ENCODE measurements at places on chromosomes 7 and 10.

GRCh38 chr7:130883928-130884327 is 149.9 kb upstream of the KLF14 start:
- no peak for DNase-seq

DNA sequence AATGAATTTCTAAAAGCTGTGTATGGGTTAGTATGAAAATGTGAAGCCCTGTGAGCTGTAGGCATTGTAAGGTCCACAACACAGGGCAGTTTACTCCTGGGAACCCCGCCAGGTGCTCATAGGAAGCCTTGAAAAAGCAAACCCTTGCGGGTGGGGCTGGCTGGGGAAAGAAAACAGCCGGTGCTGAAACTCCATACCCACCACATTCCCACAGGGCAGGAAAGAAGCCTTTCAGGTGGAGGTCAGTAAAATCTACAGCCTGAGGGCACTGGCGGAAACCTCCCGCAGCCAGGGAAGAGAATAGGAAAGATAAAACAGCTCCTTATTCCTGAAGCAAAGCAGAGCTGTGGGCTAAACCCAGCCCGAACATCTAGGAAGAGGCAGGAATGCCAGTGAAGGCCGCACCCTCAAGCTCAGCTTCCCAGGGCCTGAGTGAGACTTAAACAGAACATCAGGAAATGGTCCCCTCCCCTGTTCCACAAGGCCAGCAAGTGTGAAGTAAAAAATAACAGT is 34.7 kb downstream of the PODXL start:
- no peak for DNase-seq

DNA sequence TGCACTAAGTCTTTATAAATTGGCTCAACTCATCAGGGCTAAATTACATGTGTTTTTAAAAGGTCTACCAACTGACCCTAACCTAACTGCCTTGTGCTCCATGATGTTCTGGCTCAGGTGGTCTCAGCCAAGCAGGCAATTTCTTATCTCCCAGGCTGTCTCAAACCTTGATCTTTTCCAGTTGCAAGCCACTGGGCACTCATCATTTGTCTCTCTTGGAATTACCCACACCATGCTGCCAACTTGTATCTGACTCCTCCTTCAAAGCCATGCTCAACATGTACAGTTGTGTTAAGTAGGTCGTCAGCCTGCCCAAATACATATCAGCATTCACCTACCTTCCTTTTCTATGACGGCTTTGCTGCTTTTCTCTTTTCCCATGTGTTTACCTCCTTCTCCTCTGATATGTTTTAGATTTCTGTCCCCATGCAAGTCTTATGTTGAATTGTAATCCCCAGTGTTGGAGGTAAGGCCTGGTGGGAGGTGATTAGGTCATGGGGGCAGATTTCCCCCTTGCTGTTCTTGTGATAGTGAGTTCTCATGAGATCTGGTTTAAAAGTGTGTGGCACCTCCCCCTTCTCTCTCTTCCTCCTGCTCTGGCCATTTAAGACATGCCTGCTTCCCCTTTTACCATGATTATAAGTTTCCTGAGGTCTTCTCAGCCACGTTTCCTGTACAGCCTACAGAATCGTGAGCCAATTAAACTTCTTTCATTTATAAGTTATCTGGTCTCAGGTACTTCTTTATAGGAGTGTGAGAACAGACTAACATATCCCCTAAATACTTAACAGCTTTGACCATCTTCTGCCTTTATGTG is 130.0 kb downstream of the ELAPOR2 start:
- DNase-seq = no peak

GRCh38 chr10:108561649-108562048 is 1361.7 kb downstream of the XPNPEP1 start:
- DNase-seq = no peak

DNA sequence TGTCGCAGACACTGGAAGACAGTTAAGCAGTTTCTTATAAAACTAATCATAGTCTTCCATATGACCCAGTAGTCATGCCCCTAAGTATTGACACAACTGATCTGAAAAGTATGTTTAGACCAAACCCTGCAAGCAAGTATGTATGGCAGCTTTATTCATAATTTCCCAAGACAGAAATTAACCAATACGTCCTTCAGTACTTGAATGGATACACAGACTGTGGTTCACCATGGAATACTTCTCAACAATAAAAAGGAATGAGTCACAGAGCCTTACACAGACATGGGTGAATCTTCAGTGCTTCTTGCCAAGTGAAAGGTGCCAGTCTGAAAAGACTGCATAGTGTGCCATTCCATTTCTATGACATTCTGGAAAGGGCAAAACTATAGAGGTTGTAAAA is 50.2 kb upstream of the AKR1E2 start:
- DNase-seq = no peak

DNA sequence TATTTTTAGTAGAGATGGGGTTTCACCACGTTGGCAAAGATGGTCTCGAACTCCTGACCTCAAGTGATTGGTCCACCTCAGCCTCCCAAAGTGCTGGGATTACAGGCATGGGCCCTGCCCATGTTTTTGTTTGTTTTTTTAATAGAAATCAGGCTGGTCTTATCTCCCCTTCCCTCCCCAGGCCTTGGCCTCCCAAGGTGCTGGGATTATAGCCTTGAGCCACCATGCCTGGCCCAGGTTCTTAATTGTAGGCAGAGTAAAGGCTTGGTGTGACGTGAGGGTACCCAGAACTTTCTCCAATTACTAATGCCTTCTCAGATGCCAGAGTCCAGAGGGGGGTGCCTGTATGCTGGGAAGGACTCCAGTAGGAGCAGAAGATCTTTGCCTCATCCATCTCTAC is 5.2 kb upstream of the MKRN1 start:
- DNase-seq = no peak

DNA sequence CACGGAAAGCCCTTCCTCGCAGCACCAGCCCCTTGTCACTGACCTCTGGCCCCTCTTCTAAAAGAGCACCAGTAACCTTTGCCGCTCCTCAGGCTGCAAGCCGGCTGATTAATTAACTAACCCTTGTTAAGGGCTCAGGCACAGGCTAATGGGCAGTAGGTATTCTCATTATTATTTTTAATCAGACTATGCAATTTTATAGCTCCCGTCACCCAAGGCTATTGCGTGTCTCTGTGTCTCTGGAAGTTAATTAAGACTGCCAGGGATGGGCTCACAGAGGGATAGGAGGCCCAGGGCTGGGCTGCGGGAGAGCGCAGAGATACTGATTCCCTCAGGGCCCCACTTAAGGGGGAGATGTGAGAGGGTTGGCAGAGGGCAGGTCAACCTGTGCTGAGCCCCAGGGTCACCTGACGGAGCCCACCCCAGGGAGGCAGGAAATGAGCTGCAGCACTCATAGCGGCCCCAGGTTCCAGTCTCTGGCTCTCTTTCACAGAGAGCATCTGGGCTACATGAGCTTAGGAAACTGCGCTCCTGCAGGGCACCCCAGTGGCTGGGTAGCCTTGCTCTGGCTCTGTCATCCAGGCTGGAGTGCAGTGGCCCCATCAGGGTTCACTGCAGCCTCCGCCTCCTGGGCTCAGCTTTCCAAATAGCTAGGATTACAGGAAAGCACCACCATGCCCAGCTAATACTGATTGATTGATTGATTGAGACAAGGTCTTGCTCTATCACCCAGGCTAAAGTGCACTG is 92.2 kb upstream of the LRRC4 start:
- DNase-seq = no peak

DNA sequence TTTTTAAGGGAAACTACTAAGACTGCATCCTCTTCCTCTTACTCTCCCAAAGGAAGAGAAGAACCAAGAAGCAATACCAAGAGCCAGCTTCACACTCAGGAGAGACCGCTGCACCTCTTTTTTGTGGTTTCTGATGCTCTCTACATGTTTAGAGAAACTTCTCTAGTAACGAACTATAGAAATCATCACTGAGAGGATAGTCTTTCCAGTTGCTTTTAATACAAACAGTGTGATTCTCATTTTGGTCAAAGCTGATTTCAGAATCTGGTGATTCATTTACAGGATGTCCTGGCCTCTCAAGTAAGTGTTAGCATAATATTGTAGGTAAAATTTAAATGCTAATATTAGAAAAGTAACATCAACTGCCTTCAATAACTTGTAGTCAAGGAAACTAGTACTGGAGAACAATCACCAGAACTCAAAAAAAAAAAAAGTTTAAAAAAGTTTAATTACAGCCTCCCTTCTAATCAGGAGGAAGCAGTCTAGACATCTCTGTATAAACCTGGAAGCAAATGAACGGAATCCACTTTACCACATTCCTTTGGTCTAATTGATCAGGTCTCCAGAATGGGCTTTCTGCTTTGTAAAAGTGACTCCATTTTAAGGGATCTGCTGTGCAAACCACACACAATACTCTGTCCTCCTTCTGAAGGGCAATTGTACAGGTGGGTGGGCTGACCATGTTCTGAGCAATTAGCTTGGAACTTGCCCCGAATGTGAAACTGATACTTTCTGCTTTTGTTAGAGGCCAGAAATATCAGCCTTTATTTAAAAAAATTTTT is 3.0 kb downstream of the LAMB1 start:
- DNase-seq = no peak

DNA sequence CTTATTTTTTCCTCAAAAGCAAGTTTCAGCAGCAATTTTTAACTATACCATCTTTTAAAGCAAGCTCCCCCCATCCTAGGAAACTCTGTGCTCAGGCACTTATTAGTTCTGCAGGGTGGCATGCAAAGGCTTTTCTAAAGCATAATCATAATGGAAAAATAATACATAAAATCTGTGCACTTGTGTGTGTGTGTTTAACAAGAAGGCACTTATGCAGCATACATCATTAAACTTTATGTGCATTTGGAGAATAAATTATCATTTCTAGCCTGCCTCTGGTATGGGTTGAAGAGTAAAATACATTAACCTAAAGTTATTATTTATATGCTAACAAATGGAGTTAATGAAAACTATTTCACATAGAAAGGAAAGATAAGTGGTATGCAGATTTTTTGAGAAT is 5.6 kb upstream of the RASSF4 start:
- DNase-seq = no peak

GRCh38 chr7:24907311-24907886 is 72.6 kb downstream of the OSBPL3 start:
- no peak for DNase-seq

DNA sequence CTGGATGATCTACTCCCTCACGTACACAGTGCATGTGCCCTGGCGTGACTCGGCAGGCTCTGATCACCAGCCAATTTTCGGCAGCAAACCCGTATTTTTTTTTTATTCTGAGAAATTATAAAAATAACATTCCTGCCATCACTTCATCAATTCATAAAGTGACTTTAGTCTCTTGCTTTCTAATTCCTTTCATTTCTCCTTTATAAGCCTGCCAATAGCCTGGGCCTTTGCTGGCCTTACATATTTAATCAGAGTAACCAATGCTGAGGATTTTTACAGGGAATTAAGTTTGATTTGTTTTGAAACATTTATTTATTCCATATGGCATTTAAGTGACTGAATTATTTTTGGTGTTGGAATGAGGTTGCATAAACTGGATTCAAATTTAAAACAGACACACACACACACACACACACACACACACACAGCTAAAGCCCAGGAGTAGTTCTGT is 140.8 kb downstream of the ETV1 start:
- DNase-seq = no peak

- no peak for DNase-seq
Measured at GRCh38 chr10:85649461-85649860, 717.1 kb downstream of the GRID1 start.

- DNase-seq = no peak
Measured at GRCh38 chr7:8514781-8515519, 81.5 kb downstream of the NXPH1 start.

DNA sequence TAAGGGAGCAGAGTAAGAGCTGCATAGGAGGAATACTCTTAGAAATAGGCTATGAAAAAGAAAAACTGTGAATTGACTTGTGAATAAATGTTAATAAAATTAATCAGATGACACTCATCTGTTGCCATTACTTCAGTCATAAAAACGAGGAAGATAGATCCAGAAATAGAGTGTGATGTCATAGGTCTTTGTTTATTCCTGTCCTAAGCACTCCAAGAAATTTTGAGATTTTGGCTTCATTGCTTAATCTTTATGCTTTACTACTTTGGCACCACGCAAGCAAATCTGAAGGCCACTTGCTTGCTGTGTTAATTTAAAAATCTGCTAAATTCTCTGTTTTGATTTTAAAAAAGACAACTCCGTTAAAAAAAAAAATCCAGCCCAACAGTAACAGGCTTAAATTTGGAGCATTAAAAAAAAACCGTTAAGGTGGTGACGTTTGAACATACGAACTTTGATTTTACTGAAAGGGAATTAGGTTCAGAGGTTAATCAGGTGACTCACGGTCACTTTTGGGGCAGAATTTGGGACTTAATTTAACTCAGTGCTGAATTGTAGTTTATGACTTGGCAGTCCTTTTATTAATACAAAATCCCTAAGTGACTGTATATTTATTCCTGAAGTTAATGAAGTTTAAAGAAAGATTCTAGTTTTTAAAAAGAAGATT is 3.4 kb downstream of the IFRD1 start:
- DNase-seq = no peak

DNA sequence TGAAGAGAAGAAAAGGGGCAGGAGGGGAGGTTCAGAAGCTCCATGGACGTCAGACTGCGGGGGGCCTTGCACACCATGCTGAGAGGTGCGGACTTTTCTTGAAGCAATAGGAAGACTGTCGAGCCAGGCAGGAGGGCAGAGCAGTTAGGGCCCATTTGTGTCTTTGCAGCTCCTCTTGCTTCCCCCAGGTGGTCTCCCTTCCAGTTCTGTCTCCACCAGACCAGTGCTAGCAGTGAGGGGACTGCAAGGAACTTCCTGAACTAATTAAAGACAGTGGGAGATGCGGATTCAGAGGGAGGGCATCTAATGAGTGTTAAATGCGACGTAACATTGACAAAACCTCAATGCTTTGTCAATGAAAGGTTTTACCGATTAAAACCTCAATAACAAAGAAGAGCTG is 225.4 kb downstream of the USP6NL start:
- DNase-seq = no peak

DNA sequence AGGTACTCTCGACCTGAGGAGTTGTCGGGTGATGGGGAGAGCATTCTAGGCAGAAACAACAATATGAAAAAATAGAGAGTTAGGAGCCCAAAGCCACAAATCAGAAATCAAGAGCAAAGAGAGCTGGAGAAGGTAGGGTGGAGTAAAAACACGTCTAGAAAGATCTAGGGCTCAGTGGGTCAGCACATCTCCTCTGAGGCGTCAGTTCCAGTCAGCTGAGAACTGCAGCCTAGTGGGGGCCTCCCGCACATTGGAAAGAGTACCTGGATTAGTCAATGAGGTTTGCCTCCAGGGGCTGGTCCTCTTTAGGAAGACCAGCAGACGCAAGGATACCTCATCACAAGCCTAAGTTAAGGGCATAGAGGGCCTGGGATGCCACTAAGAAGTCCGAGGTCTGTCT is 113.2 kb upstream of the LANCL2 start:
- no peak for DNase-seq

- no peak for DNase-seq
Measured at GRCh38 chr7:45163692-45164052, 6.1 kb downstream of the RAMP3 start.

- DNase-seq = no peak
Measured at GRCh38 chr7:78510580-78511188, 712.1 kb downstream of the PHTF2 start.

All from stimulated activated CD8-positive, alpha-beta memory T cell treated with anti-CD3 and anti-CD28 coated beads, Interleukin-4, amount 100 ng/mL, for 1 hour (primary cell).